NCI-H1417 (cell line): ENCODE measurements at places on chromosomes 11 and 22.

DNA sequence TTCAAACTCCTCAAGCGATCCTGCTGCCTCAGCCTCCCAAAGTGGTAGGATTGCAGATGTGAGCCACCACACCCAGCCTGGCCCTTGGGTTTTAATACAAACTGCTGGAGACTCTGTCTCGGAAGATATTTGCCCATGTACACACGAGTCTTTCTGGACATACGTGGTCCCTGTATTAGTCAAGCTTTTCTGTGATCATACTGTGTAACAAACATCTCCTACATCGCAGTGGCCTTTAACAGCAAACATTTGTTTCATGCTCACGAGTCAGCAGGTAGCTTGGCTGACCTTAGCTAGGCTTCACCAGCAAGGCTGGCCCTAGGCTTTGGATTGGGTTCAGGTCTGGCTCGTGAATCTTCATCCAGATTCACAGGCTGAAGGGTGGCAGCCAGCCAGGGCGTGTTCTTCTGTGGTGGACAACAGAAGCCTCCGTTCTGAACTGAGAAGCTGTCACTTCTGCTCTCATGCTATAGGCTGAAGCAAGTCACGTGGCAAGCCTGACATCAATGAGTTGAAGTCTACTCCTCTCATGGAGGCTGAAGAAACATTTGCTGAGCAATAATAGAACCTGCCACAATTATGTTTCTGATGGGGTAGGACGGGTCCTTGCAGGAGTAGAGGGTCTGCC is 8.8 kb downstream of the KIAA1671 start:
- no peak for DNase-seq

DNA sequence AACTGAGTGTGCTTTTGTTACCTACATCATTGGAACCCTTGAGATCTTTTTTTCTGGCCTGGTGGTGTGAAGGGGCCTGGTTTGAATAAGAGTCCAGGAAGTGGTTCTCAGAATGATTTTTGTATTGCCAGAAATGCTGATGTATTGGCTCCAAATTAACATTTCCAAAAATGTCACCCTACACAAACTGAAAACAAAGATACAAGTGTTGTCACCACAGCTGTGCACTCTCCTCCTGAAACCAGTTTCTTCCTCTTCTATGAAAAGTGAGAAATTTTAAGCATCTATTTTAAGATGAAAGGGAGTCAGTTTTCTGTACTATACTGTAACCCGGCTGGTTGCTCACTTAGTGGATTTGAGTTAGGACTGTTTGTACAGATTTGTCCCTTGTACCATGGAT is 218.8 kb downstream of the PGR start:
- DNase-seq = no peak

DNA sequence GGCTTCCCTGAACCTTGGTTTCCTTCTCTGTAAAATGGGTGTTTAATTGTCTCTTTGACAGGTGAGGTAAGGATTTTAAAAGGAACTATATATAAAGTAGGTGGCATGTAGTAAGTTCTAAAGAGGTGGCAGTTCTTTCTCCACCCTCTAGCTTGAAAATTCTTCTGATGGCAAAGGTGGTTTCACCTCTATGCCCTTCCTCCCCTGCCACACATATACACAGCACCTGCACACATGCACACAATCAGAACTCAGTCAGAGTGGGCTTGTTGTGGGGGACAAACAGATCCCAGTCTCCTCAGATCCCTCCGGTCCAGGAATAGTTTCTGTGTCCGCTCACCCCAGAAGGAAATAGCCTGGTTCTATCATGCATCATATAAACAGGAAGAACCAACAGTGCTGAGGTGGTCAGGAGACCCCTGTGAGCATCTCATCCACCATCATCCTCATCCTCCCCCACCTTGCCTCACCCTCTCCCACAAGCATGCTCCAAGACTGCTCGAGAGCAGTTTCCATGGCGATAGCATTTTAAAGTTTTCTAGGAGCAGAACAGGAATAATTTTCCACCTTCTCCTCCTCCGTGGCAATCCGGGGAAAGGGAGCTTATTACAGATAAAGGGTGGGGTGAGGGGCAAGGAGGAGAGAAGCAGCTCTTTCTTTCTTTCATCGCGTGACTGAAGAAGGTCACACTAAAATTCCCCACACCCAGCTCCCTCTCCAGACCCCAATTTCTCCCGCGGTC is 123.6 kb downstream of the CHST1 start:
- no peak for DNase-seq

- DNase-seq = no peak
These were observed 97.6 kb downstream of the FAT3 start for GRCh38 chr11:92322225-92322624.

DNA sequence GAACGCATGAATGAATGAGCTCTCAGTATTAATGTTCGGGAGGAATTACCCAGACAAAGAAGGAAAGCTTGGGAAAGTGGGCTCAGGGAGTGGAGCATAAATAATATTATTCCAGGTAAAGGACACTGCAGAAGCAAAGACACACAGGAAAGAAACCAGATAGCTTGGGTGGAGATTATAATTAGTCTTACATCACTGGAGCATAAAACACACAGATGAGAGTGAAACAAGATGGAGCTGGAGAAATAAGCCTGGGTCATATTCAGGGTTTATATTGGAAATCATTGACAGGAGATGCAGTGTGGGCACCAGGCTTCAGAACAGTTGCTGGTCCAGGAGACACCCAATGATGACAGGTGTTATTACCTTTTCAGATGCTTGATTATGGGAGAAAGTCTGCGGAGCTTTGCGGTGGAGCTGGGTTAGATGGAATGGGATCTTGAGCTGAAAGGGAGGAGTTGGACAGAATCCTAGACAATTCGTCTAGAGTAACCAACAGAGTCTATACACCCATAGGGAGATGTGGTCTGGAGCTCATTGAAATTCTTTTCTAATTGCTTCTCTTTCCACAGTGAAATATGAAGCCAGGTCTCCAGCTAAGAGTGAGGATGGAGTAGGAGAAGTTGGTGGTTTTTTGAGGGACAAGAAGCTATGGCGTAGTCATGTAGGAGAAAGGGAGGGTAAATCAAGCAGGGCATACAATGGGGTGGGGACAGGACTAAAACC is 227.2 kb downstream of the FAM76B start:
- no peak for DNase-seq

DNA sequence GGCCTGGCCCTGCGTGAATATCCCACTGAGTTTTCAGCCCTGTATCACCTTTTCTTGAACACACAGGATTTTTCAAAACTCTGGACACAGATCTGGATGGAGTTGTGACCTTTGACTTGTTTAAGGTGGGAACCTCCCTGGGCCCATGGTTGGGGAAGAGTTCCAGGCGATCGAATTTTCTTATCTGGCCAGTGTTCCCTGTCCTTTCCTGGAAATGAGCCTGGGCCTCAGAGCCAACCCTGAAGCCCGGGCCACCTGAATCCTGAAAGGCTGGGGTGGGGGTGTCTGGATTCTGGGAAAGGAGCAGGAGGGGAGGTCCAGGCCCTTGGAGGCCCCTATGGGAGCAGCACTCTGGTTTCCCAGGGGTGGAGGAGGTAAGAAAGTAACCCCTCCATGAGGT is 29.0 kb downstream of the CAPN1 start:
- DNase-seq = no peak

- peak; percentile 91 for DNase-seq
These were observed 5.3 kb upstream of the RRAS2 start for GRCh38 chr11:14364322-14364721.
